ENCODE measurements at places on chromosomes 4 and X.

GRCh38 chr4:122898370-122899150, 23.8 kb downstream of the NUDT6 start:
- no peak for DNase-seq

DNA sequence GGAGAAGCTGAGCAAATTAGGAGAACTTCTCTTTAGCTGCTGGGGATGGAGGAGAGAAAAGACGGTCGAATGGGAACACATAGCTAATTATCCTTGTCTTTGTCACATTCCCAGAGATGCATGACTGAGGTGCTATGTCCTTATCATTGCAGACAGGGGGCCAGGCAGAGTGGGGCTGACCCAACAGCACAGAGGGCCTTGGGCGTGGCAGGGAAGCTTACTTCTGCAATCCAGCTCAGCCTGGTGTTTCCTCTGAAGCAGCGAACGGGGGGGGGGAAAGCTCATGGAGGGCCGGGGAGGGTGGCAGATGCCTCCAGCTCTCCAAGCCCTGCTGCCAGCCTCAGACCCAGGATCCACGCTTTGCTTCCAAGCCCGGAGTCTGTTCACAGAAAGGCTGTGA, 50.8 kb upstream of the HOPX start:
- DNase-seq: no peak

GRCh38 chr4:95998311-95998710, 158.4 kb downstream of the PDHA2 start:
- DNase-seq: no peak

DNA sequence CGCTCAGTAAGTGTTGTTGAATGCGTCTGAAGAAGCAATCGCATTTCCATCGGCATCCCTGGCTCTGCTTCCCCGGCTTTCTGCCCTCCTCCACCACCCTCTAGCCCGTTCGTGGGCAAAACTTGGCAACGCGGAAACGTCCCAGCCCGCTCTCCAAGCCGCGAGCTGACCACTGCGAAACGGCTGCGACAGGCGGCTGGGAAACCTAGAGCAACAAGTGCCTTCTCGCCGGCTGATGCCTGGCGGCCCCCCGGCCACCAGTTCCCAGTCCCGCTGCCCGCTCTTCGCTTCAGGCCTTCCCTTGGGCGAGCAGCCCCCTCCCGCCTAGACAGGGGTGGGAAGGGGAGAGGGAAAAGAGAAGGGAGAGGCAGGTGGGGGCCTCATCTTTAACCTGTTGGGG, 837 bp downstream of the CITED1 start:
- no peak for DNase-seq

GRCh38 chr4:74087481-74087880, 11.5 kb downstream of the CXCL2 start:
- no peak for DNase-seq

DNA sequence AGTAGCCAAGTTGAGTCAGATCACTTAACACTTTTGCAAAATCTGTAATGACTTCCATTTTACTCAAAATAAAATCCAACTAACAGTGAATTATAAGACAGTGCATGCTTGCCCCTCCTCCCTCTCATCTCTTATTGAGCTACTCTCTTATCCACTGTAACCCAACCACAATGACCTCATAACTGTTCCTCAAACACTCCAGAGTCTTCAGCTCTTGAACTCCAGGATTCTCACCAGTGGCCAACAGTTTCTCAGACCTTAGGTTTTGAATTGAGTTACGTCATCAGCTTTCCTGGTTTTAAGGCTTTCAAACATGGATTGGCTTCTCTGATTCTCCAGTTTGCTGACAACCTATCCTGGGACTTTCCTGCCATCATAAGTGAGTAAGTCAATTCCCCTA, 938.3 kb downstream of the RAB28 start:
- no peak for DNase-seq

DNA sequence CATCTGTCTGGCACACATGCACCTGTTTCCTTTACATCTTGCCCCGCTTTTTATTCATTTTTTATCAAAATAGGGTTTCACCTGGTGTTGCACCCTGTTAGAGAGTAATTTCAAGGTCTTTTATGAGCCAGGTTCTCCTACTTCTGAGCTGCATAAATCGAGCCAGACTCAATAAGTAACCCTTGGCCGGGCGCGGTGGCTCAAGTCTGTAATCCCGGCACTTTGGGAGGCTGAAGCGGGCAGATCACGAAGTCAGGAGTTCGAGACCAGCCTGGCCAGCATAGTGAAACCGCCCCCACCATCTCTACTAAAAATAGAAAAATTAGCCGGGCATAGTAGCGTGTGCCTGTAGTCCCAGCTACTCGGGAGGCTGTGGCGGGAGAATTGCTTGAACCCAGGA, 1.0 kb upstream of the PPP2R3B start:
- no peak for DNase-seq

DNA sequence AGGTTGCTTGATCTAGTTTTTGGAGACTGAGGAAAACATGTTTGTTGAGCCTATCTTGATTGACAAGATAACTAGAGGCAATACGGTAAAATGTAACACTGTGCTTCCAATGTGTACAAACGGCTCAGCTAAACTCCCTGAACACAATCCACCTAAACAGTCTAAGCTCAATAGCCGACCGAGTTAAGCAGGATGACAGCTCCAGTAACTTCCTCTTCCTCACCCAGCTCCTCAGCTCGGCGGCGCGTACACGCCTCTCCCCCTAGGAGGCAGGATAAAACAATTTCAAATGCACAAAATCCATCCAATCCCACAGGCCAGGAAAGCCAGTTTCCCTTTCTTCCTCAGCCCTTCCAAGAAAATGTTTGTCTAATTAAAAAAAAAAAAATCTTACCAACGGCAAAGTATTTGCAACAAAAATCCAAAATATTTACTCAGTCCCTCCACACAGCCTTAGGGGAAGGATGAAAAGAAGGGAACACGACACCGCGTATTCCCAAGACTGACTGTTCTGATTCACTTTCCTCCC, 1.0 kb downstream of the CNOT6L start:
- DNase-seq: peak; percentile 4

- DNase-seq: no peak
Measured at GRCh38 chr4:85826060-85826678, 351.2 kb downstream of the ARHGAP24 start.

DNA sequence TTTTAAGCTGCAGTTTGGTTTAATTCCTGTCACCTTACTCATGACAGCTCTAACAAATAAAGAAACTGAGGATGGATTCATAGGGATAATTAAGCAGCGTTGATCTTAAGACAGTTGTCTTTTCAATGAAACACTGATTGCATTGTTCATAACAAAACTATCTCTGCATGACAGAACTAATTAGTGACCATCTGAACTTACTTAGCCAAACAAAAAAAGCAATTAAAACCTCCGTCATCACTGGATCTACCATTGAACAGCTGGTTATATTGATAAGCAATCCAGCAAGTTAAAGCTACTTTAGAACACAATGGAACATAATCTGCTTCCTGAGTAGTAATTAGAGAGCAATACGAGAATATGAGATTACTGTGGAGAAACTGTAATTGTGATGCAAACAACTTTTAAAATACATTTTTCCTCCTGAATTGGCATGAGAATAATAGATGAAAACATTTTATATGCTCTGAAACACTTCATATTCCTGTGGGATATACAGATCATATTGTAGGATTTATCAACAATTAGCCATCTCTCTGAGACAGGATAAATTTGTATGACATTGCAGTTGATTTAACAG, 2576.8 kb downstream of the PCDH7 start:
- DNase-seq: no peak

DNA sequence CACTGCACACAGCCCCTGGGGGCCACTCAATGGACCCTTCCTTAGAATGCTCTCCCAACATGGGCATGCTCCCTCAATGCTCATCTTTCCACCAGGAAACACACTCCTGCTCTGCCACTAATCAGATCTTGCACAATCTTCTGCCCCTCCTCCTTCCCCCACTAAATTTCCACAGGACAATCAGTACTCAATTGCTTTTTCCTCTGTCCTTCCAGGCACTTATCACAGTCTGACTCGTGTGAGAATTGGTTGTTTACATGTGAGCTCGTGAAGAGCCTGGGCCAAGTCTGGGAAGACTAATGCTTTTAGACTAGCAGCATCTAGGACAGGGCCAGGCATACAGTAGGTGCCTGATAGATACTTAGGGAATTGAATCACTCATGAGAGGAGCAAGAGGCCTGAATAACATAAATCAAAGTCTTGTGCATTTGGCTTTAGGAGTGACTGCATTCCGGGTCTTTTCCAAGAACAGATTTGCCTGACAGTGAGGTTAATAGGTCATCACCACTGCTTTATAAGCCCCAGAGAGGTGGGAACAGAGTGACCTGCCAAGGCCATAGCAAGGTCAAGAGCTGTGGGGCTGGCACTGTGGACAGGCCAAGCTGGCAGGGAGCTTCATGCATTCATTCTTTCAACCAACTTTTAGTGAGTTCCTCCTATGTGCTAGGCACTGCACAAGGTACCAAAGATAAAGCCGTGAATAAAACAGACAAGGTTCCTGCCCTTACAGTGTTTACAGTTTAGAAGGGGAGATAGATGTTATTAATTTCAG, 55.0 kb downstream of the PRPS1 start:
- no peak for DNase-seq

DNA sequence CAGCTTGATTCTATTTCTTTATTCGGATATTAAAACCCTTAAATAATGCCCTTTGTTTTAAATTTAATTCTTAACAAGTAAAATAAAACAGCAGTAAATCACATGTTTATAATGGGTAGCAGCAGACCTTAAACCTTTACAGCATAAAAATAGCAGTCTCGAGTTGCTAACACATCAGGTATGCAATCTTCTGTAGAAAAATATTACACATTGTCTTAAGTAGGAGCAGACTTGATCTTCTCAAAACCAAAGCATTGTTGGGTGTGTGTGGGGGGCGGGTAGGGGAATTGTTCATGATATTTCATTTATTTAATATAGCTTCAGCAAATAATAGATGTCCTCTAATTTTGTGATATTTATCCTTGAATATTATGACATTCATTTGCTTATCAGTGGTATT, 331.4 kb downstream of the PCDH7 start:
- no peak for DNase-seq

DNA sequence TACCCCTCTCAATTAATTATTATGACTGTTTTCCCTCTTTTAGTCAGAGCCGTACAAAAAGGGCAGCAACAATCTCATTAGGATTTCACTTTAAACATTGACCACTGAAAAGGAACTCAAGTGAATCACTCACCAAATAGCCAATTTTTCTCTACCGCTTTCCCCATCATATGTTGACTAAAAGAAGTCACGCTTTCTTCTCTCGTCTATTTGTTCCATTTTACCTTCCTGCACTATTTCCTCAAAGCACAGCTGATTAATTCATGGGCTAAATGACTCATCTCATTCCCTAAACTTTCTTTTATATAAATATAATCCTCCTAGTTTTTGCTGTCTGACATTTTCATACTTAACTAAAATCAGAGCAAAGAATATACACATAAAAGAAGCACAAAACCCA, 8.2 kb downstream of the MID1 start:
- DNase-seq: no peak

DNA sequence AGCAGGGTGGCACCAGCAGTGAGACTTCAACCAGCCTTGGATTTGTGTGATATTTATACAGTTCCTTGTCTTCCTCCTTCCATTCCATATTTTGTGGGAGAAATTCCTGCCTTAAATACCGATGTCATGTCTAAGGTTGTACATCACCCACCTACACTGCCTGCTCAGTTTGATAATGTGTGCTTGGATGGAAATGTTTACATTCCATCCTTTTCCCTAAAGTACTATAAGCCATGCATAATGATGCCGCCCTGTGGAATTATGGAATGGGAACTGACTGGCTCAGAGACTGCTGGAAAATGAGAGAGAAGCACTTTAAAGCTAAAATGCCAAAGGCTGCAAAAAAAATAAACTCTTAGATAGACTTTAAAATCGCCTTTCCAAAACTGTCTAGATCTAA, 11.3 kb upstream of the GLUD2 start:
- DNase-seq: no peak

DNA sequence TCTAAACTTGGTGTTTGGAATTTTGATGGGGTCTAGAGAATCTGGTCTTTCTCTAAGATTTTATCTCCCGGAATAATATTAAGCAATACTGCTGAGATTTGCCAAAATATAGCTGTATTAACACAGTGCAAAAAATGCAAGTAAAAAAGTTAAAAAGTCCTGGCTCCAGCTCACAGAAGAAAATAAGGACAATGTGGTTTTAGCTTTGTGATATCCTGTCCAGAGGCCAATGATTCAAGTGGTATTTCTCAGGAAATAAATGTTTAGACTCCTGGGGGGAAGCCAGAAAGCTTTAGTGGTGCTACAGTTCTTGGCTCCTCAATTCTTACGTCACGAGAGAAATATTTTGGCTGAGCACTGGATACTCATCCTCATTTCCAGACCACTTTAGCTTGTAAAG, 40.9 kb upstream of the IL13RA2 start:
- DNase-seq: no peak

GRCh38 chr4:71602289-71602900, 181.5 kb downstream of the GC start:
- no peak for DNase-seq

DNA sequence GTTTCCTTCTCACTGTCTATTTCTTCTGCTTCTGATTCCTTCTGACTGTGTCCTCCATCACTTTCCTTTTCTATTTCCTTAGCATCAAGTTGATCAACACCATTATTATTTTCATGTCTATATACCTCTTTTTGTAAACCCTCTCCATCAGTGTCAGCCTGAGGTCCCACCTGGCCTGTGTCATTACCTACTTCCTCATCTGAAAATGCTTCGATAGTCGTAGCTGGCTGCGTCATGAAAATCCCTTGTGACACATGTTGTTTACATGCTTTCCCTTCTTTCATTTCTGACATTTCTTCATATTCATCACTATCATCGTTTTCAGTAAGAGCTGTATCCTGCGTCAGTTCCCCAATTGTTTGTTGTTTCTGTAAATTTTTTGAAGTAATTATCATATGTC, 39.6 kb downstream of the RPGR start:
- no peak for DNase-seq

DNA sequence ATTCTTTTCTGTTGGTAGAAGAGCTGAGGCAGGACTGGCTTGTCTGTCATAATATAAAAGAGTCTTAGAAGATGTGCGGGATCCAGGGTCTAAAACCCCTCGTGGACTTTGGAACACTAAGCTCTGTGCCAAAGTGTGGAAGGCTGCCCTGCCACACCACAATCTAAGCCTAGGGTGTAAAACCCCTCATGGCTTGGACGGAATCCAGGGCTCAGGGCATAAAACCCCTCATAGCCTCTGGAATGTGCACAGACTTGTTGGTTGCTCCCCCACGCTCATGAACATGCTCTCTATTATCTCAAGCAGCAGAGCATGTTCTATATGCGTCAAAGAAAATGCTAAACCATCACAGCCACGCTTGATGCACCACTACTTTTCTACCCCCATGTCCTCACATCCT, 483.6 kb downstream of the GABRG1 start:
- no peak for DNase-seq

DNA sequence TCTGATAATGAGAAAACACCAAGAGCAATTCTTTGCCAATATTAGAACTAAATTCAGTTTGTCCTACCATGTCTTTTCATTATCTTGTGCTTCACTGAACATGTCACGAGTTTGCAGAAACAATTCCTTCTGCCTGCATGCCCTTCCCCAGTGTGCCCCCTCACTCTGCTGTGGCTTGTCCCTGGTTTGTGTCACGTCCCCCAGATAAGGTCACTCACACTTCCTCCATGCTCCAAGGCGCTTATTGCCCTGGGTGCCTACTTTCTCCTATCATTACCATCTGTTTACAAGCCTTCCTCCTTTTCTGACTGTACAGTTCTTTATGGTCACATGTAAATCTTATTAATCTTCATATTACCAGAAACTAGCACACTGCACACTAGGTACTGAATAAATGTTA, 394.1 kb downstream of the KCNIP4 start:
- DNase-seq: no peak

Measured in stimulated activated naive CD4-positive, alpha-beta T cell (primary cell).